Stimulated activated CD4-positive, alpha-beta T cell treated with anti-CD3 and anti-CD28 coated beads, Interleukin-15, amount 100 ng/mL, for 1 hour (primary cell): ENCODE measurements at places on chromosomes 1 and 21.

DNA sequence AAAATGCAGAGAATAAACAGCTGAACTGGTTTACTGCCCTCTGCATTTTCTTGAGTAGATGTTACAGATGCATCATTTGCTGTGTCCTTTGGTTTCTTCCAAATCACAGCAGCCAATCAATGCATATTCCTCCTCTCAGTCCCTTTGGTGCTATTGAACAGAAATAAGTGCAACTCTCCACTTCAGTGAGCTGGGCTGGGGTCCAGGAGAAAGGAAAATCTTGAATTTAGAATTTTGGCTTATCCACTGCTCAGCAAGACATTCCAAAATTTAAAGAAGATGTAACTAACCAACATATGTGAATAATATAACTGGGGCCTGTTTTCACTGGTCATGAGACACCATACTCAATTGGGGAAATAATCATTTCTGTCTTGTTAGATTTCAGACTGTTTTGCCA lies 39.2 kb downstream of the PRMT6 start:
- DNase-seq = no peak

GRCh38 chr21:28910280-28910887 lies 82.3 kb downstream of the LTN1 start:
- no peak for DNase-seq

- no peak for DNase-seq
These were observed 44.1 kb downstream of the TRPM2 start for GRCh38 chr21:44397431-44398031.

GRCh38 chr1:200302192-200302920 lies 107.5 kb downstream of the ZNF281 start:
- DNase-seq = peak; percentile 42

GRCh38 chr1:201072922-201073321 lies 39.3 kb downstream of the CACNA1S start:
- no peak for DNase-seq
